Mucosa of gallbladder (tissue), 1 donor: ENCODE measurements at places on chromosomes 12 and 14. TPM values are rescaled to one million over a fixed set of nuclear protein-coding genes. Genes with fewer than 3 reads are reported as not detected.

DNA sequence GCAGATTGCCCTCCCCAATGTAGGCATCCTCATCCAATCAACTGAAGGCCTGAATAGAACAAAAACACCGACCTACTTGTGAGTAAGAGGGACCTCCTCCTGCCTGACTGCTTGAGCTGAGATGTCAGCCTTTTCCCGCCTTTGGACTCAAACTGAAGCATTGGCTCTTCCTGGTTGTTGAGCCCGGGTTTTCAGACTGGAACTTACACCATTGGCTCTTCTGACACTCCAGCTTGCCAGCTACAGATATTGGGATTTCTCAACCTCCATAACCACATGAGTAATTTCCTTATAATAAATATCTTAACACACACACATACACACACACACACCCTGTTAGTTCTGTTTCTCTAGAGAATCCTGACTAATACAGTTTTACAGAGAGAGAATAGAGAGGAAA, 173.4 kb upstream of the NTF3 start:
- no peak for DNase-seq

LAG3 gene
- total RNA-seq: 1.4 TPM

DNA sequence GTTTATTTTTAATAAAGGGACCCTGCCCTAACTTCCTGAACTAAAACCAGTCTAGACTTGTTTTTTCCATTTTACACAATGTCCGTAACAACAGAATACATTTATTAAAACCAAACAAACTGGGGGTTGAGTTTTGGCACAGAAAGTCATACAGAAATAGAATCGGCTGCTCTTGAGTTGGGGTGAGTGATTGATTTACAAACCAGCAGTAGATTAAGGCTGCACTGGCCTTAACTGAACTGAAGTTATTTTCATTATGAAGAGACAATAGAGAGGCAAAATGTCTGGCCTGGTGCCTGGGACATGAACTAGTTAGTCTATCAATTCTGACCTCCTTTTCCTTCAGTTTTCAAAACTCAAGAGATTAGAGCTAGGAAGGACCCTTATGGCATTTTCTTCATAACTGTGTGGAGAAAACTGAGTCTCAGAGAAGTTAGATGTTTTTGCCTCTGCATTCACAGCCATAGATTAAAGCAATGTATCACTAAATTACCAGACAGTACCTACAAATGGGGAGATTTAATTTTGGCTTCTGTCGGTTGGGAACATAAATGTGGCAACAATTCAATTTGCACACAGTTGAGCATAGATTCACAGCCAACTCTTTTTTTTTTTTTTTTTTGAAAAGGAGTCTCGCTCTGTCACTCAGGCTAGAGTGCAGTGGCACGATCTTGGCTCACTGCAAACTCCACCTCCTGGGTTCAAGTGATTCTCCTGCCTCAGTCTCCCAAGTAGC, 19.8 kb upstream of the MGP start:
- DNase-seq: no peak

DNA sequence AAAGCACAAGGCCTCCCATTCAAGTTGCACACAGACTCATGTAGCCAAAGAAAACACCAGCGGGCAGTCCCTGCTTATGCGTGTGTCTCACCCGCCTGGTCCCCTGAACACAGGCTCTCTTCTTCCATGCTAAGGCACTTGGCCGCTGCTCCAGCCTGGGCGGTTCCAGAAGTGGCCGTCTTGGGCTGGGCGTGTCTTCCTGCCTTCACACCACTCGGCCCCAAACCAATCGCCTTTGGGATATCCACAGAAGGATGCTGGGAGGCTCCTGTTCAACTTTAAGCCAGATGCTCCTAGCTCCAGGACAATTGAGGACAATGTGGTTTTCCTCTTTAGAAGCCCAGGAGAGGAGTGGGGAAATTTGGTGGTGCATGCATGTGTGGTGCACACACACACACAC, 2.2 kb downstream of the SCARB1 start:
- DNase-seq: peak; percentile 62

OTOGL gene
- total RNA-seq: 0.20 TPM

DNA sequence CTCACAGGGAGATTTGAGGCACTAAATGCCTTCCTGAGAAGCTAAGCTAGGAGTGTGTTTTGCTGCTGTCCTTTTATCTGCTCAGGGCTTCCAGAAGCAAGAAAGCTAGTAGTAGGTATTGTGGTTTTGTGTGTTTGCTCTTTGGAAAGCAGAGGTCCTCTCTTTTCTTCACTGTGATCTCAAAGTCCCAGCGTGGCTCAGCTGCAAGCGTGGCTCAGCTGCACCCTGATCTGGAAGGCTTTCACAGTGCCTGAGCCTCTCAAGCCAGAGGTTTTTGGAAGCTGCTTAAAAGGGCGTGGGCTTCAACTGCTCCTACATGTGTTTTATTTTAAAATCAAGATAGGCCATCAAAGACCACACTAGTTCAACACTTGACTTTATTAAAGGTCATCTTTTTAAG, 337.4 kb upstream of the RGS6 start:
- no peak for DNase-seq
